ENCODE measurements at places on chromosomes 6 and 20.

DNA sequence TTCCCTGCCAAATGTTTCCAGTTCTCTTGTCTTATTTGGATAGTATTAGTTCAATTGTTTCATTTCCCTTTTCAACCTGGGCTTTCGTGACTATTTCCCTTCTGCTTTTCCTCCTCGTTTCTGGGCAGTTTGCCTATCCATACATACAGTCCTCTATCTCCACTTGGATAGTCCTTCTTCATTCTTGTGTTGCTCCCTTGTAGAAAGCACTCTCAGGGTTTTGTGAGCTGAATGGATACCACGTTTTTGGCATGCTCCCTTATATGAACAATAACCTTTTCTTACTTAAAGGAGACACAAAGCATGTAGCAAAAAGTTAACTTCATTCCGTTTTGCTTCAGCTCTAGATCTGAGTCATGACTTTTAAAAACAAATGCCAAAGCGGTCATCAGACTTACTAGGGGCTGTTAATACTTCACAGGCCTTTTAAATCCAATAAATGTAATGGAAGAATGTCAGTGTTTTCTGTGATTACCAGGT lies 16.6 kb downstream of the CRYBG1 start:
- no peak for DNase-seq

DNA sequence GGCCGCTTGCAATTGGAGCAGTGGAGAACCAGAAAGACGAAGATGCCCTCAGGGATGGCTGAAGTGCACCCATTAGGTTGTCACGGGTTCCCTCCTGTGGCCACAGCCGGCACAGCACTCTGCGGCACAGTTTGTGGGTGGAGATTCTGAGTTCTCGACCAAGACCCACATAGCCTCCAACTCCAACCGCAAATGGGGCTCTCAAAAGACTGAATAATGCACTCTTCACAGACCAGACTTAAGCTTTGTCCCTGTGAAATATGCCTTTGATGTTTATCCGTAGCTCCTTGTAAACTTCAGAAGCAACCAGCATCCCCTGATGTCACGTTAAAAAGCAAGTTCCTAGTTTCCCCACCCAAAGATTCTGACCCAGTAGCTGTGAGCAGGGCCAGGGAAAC lies 934 bp upstream of the CST9 start:
- peak; percentile 30 for DNase-seq

DNA sequence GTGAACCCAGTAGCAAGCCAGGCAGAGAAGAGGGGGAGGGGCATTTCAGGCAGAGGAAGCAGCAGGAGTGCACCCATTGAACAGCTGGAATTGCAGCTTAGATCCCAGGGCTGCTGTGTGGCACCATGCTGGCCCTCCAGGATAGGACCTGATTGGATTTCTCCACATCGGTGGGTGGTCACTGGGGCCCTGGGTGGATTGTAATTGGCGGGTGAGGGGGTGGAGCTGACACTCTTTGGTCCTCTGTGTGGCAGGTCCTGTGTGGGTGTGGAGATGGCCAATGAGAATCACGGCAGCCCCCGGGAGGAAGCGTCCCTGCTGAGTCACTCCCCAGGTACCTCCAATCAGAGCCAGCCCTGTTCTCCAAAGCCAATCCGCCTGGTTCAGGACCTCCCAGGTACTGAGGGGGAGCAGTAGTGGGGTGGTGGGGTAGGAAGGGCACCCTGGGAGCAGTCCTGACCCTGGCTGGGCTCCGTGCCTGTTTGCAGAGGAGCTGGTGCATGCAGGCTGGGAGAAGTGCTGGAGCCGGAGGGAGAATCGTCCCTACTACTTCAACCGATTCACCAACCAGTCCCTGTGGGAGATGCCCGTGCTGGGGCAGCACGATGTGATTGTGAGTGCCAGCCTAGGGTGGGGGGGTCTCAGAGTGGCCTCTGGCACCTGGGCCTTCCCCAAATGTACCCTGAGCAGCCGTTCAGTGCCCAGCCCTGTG lies 4.4 kb downstream of the PCIF1 start:
- DNase-seq, result no peak

- no peak for DNase-seq
These were observed 54.4 kb downstream of the GNAS start for GRCh38 chr20:58906894-58907293.

All from stimulated activated naive CD4-positive, alpha-beta T cell (primary cell).